Left renal pelvis (tissue), 4 donors: ENCODE measurements at places on chromosomes 1 and 21. TPM values are rescaled to one million over a fixed set of nuclear protein-coding genes. Genes with fewer than 3 reads are reported as not detected.

- DNase-seq = no peak
These were observed 44.2 kb downstream of the PTPRU start for GRCh38 chr1:29280409-29281131.

DNA sequence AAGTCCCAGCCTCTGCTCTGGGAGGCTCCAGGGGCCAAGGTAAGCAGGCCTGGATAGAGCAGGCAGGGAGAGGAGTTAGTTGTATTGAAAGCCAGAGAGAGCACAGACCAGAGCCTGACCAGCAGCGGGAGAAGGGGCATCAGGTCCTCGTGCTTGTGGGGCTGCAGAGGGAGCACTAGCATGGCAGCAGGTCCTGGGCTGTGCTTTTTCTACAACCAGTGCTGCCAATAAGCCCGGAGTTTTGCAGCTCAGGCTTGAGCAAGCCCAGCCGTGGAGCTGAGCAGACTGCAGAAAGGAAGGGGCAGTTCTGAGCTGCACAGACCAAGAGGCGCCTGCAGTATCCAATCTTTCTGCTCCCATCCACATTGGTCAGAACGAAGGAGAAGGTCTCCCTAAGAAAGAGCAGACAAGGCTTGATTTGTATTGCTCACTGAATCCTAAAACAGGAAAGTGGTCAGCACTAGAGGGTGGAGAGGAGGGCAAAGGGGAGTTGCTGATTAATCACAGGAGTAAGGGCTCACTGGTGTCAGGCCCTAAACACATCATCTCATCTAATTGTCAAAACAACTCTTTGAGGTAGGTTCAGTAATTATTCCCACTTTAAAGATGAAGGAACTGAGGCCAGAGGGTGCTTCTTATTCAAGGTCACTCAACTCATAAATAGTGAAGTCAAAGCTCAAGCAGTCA, 2.7 kb downstream of the DENND2D start:
- DNase-seq = no peak

- no peak for DNase-seq
These were observed 7.8 kb downstream of the DIPK1A start for GRCh38 chr1:92953491-92953890.

- DNase-seq = no peak
These were observed 996.7 kb upstream of the ADGRL4 start for GRCh38 chr1:80003250-80003649.

DNA sequence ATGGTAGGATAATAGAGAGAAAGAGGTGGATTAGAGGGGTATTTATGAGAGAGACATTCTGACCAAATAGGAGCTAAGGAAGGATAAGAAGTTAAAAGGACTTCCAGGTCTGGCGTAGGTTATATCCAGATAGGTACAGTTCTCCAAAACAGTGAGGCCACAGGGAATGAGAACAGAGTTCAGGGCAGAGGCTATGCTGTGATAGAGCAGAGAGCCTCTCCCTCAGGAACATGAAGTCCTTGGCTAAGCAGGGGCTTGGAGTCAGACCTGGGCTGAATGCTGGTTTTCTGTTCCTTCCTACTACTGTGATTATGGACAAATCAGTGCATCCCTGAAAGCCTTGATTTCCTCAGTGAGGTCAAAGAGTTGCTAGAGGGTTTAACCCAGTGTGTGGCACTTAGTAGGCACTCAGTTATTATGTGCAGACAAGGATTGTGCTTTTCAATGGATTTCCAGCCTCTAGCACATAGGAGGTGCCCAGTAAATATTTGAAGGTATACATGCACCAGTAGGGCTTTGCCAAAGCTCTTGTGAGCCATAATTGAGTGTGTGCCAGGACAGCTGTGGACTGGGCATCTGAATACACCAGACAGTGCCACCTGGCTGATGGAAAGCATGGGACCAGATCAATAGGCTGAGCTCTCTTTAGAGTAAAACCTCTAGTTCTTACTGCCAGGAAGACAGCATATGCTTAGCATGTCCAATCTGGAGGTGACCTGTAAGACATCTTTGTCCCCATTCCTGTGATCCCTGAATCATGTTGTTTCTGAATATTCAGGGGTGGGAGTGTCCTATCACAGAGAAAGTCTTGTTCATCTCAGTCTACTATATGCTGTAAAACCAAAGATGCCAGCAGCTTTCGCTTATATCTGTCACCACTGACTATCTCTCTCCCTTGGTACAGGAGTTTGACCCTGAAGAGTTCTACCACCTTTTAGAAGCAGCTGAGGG, 111.1 kb downstream of the PIK3R3 start:
- DNase-seq = no peak

GRCh38 chr1:59730302-59730701, 84.4 kb upstream of the HOOK1 start:
- no peak for DNase-seq

GRCh38 chr21:29390778-29391177, 92.1 kb downstream of the BACH1 start:
- DNase-seq = no peak

DNA sequence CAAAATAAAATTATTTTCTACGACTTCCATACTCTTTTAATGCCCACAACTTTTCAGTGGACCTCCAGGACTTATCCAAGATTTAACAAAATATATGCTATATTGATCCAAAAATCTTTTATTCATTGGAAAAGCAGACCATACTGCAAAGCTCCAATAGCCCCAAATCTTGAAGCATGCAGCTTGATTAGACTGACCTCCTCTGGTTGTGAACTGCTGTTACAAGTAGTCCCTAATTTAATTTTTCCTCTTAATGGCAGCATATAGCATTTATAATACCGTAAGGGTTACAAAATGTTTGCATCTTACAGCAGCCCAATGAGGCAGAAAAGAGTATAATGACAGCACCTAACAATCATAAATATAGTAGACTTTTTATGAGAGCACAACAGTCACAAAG, 49.8 kb downstream of the TPR start:
- no peak for DNase-seq

Gene CR1
- polyA plus RNA-seq = 17.7 TPM

Gene RAP1GAP
- 21.8 TPM for polyA plus RNA-seq

Gene MROH9
- polyA plus RNA-seq = not detected

Gene MAP1LC3C
- polyA plus RNA-seq = 0.70 TPM

Gene APCS
- polyA plus RNA-seq = not detected
